ENCODE measurements at places on chromosomes 7 and 10.

DNA sequence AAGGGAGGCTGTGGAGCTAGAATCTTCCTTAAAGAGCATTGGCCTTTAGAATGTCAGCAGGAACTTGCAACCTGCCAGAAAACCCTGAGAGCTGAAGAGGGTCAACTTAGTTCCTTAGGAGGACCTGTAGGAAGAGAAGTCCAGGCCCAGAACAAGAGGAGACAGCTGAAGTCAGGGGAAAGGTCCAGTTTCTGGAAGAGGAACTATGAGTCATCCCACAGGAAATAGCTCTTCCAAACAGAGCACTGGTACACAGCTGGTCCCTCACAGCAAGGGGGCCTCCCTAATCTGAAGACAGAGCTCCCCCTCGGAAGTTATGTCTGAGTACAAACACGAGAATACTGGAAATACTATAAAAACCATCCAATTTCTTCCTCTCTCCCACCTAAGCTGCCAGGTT is 98.9 kb downstream of the HERPUD2 start:
- DNase-seq: no peak

DNA sequence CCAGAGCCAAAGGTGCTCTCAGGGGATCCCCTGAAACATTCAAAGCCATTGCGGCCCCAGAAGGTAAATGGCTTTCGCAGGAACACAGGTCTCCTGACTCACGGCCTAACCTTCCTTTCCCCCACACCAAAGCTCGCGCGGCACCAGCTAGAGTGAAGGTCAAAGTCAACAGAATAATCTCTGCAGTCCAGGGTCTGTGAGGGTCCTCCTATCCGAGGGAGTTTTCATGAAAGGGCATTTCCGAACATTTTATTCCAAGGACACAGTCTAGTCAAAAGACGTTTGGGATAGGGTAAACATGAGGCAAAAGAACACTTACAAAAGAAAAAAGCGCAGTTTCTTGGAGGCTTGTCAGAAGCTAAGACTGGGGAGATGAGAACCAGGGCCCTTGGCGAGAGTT is 559 bp upstream of the STEAP2 start:
- DNase-seq: no peak

- no peak for DNase-seq
Observed at GRCh38 chr10:95501203-95502094, 59.7 kb downstream of the SORBS1 start.

GRCh38 chr7:26061678-26062603 is 90.1 kb upstream of the NFE2L3 start:
- DNase-seq: peak; percentile 67

- no peak for DNase-seq
Observed at GRCh38 chr7:13139436-13139835, 452.0 kb downstream of the ARL4A start.

- no peak for DNase-seq
Observed at GRCh38 chr10:62058476-62058875, 157.0 kb downstream of the ARID5B start.
